Uterus (tissue), 4 donors: ENCODE measurements at places on chromosomes 7 and 10. TPM values are rescaled to one million over a fixed set of nuclear protein-coding genes. Genes with fewer than 3 reads are reported as not detected.

The C10orf71 gene
- not detected for total RNA-seq

The PNLIPRP2 gene
- not detected for total RNA-seq

- DNase-seq: no peak
These were observed 65.7 kb upstream of the FAM204A start for GRCh38 chr10:118407777-118408176.

DNA sequence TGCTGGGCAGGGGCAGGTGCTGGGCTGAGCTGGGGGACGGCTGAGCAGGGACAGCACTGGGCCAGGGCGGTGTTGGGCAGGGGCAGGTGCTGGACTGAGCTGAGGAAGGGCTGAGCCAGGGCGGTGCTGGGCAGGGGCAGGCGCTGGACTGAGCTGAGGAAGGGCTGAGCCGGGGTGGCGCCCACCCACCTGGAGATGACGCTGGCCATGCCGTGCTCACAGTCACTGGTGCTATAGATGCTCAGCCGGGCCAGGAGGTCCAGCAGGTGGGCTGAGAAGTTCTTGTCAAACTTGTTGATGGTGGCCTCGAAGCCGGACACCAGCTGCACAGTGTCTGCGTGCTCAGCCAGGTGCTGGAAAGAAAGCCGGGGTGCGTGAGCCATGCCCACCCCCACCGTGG lies 4.4 kb upstream of the ADAM8 start:
- DNase-seq: no peak
